ENCODE measurements at places on chromosomes 16 and 17.

GRCh38 chr17:73251871-73252270 lies 9.8 kb downstream of the CPSF4L start:
- no peak for DNase-seq

DNA sequence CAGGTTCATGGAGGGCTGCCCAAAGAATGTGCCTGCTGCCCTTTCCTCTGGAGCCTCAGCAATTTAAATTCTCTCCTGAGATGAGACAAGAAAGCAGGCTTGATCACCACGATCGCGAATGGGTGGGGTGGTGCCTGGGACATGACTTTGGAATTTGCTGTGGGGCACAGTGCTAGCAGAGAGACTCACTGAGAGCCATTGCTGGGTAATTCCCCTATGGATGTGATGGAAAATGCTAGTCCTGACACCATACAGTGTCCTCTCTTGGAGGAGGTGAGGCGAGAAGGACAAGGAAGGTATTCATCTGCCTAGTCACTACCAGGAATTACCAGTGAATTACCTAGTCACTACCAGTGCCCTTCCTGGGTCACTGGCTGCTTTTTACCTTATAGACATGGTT lies 15.5 kb downstream of the FAM20A start:
- no peak for DNase-seq

DNA sequence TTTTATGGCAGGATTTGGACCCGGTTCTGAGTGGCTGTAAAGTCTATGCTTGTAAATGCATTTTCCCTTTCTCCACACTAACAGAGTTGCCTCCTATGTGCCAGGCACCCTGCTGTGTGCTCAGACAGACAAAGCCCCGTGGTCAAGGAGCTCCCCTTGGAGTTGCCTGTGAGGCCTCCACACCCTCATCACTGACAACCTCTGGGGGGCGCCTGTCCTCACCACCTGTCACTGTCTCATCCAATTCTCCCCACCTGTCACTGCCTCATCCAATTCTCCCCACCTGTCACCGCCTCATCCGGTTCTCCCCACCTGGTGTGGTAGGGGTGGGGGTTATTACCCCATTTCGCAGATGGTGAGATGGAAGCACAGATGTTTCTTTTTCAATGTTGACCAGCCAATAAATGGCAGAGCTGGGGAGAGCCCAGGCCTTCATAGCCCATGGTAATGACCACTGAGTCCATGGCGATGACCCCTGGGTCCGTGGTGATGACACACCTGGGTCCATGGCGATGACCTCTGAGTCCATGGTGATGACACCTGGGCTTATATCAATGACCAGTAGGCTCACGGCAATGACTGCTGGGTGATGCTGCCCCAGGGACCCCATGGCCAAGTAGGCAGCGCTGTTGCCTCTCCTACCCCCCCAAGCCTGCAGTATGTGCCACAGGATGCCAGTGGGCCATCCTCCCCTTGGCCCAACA lies 150.1 kb downstream of the IRF8 start:
- no peak for DNase-seq

GRCh38 chr17:27338536-27338985 lies 44.6 kb downstream of the WSB1 start:
- DNase-seq: no peak

DNA sequence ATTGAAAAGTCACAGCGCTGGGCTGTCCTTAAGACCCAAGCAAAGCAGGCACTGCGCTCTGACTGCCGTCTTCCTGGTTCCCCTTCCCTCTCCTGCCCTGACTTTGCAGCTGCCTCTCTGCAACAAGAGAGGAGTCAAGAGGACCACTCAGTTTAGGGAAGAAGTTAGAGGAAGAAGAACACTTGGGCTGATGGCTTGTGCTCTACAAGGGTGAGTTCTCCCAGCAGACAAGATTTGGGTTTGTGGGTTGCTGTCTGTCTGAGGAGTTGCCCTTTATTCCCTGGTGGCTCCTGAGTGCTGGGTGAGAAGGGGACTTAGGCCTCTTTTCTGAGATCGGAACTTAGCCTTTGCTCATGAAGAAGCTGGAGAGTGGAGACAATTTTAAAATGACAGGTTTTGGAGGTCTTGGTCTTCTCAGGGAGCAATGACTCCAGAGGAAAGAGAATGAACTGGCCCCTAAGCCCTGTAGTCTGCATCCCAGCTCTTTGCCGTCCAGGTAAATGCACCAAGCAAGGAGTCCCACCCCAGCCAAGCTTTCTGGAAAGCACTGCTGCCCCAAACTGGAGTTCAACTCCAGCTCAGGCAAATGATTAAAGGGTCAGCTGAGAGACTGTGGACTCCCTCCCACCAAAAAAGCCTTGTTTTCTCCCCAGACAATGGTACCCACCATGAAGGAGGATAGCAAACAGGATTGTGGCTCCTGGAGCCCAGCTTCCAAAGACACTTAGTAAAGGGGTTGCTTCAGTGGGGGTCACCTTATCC lies 2.7 kb upstream of the HOXB9 start:
- DNase-seq: peak; percentile 9

DNA sequence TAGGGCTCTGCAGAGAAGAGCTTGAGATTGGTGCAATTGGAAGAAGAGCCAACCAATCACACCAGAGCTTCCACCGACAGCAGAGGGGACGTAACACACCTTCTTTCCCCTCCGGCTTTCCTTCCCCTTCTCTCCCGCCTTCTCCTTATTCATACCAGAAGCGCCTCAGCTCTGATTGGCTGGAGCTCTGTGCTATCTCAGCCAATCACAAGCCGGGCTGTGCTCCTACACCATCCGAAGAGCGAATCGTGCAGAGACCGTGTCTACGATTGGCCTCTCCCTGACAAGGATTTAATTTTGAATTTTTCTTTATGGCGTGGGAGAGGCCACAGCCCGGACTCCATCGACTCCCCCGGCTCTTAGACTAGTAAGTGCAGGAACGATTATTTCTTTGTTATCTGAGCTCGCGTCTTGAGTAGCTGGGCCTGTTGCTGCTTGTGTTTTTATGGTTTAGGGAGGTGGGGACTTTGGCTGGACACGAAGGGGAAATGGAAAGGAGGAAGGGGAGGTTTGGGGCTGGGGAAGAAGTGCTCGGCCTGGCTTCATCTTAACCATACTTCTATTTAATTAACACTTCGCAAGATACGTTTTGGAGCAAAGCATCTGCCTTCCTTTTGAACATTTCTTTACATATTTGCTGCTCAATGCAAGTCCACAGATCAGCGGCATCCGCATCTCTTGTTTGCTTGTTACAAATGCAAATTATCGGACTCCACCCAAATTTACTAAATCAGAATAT lies at the start of gene PRR11:
TSS of gene PRR11 (plus strand) at position 308 of the 739 bp plus-strand sequence. CDS start 14,007 bp downstream, outside the sequence.
- DNase-seq: peak; percentile 100

DNA sequence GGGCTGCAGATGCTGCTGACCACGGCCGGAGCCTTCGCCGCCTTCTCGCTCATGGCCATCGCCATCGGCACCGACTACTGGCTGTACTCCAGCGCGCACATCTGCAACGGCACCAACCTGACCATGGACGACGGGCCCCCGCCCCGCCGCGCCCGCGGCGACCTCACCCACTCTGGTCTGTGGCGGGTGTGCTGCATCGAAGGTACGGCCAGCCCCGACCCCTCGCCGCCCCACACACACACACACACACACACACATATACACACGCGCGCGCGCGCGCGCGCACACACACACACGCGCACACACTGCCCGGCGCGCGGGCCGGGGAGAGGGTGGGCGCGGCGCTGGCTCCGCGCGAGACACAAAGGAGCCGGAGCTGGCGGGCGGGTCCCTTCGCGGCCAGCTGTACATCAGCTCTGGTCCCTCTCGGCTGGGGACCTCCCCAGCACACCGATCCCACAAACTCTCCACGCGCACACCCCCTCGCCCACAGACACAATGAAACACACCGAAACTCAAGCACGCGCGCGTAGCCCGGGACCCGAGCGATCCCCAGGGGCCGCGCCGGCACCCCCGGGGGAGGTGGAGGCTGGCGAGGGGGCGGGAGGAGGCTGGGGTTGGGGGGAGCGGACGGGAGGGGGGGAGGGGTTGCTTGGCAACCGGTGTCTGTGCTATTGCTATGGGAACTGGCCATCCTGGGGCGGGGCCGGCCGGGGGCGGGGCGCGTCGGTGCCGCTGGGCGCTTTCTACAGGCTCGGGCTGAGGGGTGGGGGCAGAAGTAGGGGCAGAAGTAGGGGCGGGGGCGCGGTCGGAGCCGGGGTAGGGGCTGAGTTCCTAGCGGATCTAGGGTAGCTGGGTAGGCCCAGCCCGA lies 658 bp downstream of the CACNG4 start:
- no peak for DNase-seq

DNA sequence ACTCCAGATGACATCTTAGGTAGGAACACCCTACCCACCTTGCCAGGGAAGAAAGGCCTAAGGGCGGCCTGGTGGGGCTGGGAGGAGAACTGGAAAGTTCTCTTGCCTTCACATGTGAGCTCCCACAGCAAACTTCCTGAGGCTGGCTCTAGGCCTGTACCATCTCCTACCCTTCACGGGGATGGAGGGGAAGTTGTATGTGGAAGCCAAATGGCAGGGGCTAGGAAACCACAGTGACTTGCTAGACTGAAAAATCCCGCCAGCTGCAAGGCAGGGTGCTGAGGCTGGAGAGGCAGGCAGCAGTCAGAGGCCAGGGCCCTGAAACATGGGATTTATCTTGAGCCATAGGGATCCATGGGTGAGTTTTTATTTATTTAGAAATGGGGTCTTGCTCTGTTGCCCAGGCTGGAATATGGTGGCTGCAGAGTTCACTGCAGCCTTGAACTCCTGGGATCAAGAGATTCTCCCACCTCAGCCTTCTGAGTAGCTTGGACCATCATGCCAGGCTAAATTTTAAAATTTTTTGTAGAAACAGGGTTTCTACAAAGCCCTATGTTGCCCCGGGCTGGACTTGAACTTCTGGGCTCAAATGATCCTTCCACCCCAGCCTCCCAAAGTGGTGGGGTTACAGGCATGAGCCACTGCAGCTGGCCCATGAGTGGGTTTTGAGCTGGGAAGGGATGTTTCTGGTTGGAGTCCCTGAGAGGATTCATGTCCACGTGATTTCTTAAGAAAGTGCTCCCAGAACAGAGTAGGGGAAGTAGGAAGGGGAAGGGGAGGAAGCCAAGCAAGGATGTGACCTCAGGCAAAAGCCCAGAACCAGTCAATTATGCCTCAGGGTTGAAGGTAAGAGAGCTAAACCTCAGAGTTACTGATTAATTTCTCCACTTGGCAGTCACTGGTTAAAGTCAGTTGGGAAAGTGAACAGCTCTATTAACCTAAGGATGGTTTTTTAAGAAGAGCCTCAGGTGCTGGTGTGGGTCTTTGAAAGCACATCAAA lies 4.0 kb upstream of the KAT8 start:
- peak; percentile 75 for DNase-seq

- no peak for DNase-seq
Measured at GRCh38 chr16:20613481-20614185, 37.5 kb upstream of the ACSM2B start.

DNA sequence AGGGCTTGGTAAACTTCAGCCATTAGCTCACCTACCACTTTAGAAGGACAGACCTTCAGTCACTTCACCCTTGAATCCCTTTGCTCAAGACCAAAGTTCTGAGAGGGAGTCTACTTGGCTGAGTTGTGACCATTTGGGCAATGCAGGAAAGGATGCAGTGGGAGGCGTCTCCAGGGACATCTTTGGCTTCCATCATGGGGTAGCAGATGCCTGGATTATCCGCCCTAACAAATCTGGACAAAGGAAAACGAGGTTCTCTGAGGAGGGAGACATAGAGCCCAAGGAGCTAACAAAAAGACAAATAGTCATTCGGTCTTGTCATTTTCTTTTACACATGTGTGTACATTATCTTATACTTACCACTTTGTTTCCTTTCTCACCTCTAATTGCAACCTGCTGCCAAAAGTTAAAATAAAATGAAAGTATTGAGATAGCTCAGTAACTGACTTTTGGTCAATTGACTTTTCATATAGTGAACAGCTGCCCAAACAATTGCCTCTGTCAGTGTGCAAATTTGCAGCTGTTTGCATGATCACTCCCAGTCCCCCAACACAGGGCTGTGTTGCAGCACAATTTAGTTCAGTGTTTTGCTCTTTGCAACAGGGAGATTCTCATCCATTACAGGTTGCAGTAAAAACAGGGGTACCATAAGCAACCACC lies 108.9 kb upstream of the EEF2KMT start:
- no peak for DNase-seq

DNA sequence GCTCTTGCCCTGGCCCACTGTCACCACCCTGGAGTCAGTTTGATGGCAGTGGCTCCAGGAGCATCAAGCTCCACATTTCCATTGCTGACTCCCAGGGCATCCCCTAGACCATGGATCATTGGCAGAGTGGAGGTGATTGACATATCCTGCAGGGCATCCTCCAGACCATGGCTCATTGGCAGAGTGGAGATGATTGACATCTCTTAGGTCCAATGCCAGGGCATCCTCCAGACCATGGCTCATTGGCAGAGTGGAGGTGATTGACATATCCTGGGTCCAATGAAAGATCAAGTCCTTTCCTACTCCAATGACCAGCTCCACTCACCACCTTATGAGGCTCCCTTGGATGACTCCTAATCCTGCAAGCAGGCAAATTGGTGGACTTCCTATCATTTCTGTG lies 174.3 kb upstream of the NLRP1 start:
- no peak for DNase-seq

DNA sequence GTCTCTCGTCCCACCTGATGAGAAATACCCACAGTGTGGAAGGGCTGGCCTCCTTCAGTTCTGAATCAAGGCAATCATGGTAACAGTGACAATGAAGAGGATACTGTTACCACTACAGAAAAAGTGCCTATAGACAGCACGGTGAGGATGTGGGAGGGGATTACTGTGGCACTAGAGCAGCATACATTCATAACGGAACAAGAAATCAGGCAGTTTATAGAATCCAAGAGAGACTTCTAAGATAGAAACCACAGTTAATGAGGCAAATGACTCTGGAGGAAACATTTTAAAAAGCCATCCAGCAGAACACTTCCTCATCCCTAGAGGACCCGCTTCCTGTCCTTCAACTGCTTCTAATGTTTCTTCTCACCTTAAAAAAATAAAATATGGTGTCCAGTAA lies 2.7 kb downstream of the RUSF1 start:
- DNase-seq: peak; percentile 18

GRCh38 chr17:59607061-59607460 lies 12.6 kb upstream of the CLTC start:
- DNase-seq: no peak

Measured in AML-193 (cell line).